ENCODE measurements at places on chromosomes 13 and 19.

DNA sequence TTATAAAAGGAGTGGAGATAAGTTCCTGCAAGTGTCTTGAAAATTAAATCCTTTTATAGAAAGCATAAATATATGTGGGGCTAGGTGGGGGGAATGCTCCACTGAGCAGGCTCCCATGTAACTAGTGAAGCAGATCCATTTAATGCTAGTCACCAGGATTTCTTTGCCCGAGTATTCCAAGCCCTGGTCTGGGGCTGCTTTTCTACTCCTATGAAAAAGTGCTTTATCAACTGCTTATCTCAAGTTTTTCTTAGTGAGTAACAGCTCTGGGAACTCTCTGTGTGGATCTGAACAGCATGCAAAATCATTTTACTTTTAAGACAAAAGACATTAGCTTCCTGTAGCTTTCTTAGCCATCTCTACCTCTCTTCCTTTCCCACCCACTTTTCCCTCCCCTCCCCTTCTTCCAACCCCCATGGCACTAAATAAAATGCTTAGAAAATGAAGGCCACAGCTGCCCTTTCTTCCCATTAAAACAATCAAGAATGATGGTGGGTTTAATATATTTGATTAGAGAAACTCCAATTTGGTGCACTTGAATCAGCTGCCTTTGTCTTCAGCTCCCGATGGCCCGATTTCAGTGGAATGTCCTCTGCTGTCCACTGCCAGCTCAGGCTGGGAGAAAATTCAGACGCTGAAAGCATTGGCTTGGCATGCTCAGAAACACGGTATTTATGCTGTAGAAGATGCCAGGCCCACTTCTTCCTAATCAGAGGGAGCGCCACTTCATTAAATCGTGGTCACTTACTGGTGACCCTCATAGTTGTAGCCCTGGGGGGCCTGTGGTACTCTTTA is 475.1 kb downstream of the FOXO1 start:
- no peak for DNase-seq

DNA sequence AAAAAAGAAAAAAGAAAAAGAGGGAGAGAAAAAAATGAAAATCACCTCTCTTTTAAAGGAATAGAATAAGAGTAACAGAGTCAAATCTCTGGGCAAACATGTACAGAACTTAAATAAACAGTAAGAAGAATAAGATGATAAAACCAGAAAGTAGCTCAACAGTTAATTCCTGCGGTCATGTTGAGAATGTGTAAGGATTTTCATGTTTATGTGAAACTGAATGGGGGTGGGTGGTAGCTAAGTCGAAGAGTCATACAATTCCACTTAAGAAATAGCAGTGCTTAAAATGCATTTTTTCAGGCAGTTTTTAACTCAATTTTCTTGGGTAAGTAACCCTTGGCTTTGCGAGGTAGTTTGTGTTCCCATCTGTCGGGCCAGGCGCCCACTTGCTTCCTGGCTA is 60.9 kb downstream of the PEX11G start:
- DNase-seq = no peak

GRCh38 chr19:3234800-3235199 is 10.3 kb downstream of the CELF5 start:
- DNase-seq = no peak

- no peak for DNase-seq
Measured at GRCh38 chr13:36000028-36000427, 131.2 kb downstream of the DCLK1 start.

- no peak for DNase-seq
Measured at GRCh38 chr19:45972947-45973540, 621 bp downstream of the NOVA2 start.

DNA sequence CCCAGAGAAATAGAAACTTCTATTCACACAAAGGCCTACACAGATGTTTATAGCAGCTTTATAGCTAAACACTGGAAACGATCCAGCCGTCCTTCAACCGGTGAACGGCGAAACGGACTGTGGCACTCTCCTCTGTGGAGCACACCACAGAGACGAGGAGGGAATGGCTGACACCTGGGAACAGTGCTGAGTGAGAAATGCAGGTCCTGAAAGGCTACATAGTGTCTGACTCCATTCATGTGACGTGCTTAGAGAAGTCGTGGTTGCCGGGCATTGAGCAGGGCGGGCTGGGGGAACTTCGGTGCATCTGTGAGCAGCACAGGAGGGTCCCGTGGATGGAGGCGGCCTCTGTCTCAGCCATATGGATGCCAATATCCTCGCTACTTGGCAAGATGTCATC is 3.1 kb upstream of the GRK1 start:
- DNase-seq = no peak

GRCh38 chr13:52887165-52887564 is 38.7 kb upstream of the PCDH8 start:
- no peak for DNase-seq

- no peak for DNase-seq
Measured at GRCh38 chr19:16637535-16637934, 9.5 kb upstream of the MED26 start.

GRCh38 chr13:78334059-78334458 is 269.3 kb downstream of the POU4F1 start:
- no peak for DNase-seq

DNA sequence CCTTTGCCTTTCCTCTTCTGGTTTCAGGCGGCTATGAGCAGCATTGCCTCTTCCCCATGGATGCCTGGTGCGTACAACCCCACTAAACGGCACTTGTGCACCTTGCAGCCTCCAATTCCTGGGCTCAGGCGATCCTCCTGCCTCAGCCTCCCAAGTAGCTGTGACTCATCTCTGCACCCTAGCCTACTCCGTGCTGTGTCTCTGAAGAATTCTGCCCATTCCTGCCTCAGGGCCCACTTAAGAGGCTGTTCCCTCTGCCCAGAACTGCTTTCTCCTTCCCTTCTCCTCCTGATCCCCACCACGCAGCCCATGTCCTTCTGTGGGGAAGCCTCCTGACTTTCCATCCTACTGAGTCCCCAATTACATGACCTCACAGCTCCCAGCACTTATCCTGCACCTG is 142.2 kb upstream of the ZNF507 start:
- no peak for DNase-seq

GRCh38 chr19:13275016-13275722 is 125.0 kb downstream of the IER2 start:
- no peak for DNase-seq

- no peak for DNase-seq
Measured at GRCh38 chr19:49264258-49264657, 60.7 kb downstream of the SLC6A16 start.

DNA sequence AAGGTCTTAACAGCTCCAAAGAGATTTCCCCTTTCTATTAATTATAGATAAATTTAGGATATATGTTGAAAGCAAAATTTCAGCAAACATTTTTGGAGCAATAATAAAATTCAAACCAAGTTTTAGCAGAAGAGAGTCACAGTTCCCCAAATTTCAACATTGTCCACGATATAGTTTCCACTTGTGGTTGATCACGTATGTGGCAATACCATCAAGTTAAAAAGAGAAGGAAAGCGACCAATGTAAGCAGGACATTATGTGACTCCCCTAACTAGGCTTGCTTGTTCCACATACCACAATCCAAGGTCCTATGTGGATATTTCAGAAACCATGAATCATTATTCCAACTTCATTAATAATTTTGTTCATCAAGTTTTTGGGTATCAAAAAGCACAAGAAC is 52.8 kb downstream of the ELF1 start:
- no peak for DNase-seq

GRCh38 chr19:17848595-17849292 is 962 bp upstream of the JAK3 start:
- DNase-seq = no peak

GRCh38 chr13:81393721-81394120 is 1052.8 kb upstream of the SPRY2 start:
- DNase-seq = no peak

GRCh38 chr13:24261566-24261965 is 47.8 kb upstream of the C1QTNF9 start:
- no peak for DNase-seq

GRCh38 chr13:99312493-99312883 is 5.3 kb upstream of the GPR183 start:
- DNase-seq = no peak

GRCh38 chr13:109199280-109199679 is 569.9 kb downstream of the MYO16 start:
- DNase-seq = no peak

- DNase-seq = no peak
Measured at GRCh38 chr19:17411801-17412200, 6.4 kb upstream of the BST2 start.

GRCh38 chr13:21006141-21007005 is 55.0 kb downstream of the LATS2 start:
- no peak for DNase-seq

GRCh38 chr13:78183732-78184131 is 265.1 kb upstream of the EDNRB start:
- no peak for DNase-seq

- no peak for DNase-seq
Measured at GRCh38 chr19:14090509-14091080, at the start of gene SAMD1. TSS of gene SAMD1 (minus strand) at chr19:14090751.

GRCh38 chr19:8569066-8569771 is 8.0 kb downstream of the MYO1F start:
- DNase-seq = no peak

DNA sequence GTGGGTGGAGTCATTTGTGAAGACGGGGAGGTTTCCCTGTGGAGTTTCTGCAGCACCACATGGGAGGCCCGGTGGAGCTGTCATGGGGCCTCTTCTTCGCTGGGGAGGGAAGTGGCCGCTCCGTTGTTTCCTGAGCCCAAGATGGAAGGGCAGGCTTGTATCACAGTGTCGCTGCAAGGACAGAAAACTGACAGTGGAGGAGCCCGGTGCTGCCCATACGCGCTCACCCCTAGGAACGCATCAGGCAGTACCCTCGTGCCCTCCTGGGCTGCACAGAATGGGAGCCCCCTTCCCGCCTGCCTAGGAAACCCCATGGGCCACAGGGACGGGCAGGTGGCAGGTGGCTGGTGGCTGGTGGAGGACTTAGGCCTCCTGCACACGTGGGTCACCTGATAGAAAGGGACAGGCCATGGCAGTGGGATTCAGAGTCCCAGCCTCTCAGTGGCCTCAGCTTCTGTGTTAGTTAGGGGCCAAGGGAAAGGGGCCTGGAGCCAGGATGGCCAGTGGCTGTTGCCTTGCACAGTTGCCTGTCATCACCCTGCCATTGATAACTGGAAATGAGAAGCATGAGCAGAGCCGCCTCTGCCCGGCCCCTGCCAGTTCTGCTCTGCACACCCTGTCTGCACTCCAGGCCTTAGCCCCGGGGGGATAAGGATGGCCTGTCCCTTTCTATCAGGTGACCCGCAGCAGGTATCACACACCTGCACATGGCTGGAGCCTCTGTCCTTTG is 7.6 kb downstream of the COL4A2 start:
- no peak for DNase-seq

DNA sequence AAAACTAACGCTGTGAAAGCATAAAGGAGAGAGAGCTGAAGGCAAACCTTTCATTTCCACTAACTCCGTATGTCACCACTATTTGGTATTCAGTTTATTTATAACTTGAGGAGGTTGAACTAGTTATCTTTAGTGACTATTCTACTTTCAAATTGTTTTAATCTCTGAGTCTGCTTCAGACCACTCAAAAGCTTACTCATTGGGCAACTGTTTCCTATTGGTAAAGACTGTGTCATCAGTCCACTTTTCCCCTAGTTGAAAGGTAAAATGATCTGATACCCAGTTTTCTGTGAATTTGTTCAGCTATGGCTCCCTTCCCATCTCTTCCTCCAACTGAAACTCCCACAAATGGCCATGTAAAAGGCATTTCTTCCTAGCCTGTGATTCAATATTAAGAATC is 39.1 kb downstream of the TEX26 start:
- no peak for DNase-seq

- DNase-seq = no peak
Measured at GRCh38 chr19:4374498-4375163, 25.7 kb downstream of the SH3GL1 start.

GRCh38 chr13:102028206-102028605 is 373.6 kb downstream of the FGF14 start:
- DNase-seq = no peak

DNA sequence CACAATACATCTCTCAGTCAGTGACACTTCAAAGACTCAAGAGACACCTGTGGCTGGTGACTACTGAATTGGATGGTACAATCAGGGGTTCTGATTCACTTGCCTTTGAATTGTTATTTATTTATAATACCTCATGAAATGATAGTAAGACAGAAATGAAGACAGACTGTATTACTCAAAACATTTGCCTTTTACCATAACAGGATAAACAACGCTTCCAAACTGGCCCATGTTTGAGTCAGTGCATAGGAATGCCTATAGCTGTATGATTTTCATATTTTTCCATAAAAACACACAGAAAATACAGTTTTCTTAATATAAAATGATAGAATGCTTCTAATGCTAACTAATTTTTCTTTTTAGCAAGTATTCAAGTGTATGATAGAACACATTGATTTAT is 59.5 kb upstream of the FGF14 start:
- no peak for DNase-seq

GRCh38 chr13:46369506-46370277 is 17.4 kb downstream of the RUBCNL start:
- no peak for DNase-seq

- DNase-seq = no peak
Measured at GRCh38 chr19:52665529-52665928, 27.4 kb upstream of the ZNF83 start.

- no peak for DNase-seq
Measured at GRCh38 chr13:46962281-46962941, 65.6 kb upstream of the HTR2A start.

- DNase-seq = no peak
Measured at GRCh38 chr19:47497821-47498520, 14.0 kb upstream of the KPTN start.

GRCh38 chr13:78657699-78658629 is 991 bp downstream of the OBI1 start:
- no peak for DNase-seq

GRCh38 chr19:1312767-1313694 is 27.4 kb downstream of the EFNA2 start:
- no peak for DNase-seq

DNA sequence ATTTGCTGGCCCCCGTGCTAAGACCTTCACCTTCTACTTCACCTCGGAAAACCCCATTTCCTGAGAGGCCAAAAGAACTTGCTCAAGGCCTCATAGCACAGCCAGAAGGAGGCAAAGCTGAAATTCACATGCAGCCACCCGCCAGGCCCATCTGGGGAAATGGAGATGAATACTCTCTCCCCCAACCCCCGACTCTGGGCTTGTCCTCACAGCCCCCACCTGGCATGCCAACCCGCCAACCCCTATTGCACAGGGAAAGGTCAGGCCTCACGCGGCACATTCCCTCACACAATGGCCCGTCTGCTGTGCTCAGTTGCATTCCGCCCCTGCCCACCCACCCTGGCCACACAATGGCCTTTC is 3.2 kb downstream of the PRX start:
- no peak for DNase-seq
